ENCODE measurements at places on chromosomes 11 and 22.

- no peak for DNase-seq
Measured at GRCh38 chr11:14687943-14688627, 44.5 kb downstream of the PDE3B start.

- DNase-seq = no peak
Measured at GRCh38 chr11:38153985-38154384, 1555.9 kb upstream of the RAG2 start.

- DNase-seq = no peak
Measured at GRCh38 chr11:13691286-13691899, 22.9 kb downstream of the FAR1 start.

DNA sequence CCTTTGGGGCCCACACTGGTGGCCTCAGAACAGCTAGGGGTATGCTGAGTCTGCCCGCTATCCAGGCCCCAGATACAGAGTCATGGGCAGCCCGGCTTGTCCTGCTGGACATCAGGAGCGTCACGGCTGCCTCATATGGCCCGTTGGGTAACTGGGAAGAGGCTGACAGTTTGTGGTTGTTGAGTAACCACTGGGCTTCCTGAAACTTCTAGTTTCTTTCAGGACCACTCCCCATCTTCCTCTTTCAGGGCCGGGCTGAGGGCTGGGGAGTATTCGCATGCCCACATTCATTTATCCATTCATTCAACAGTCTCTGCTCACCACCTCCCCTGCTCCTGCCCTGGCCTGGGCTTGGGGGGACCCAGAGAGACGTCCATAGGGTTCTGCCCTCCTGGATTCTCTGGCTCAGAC lies 13.4 kb upstream of the P2RY2 start:
- DNase-seq = peak; percentile 9

GRCh38 chr22:22955866-22956535 lies 68.4 kb downstream of the IGLL5 start:
- DNase-seq = peak; percentile 66

DNA sequence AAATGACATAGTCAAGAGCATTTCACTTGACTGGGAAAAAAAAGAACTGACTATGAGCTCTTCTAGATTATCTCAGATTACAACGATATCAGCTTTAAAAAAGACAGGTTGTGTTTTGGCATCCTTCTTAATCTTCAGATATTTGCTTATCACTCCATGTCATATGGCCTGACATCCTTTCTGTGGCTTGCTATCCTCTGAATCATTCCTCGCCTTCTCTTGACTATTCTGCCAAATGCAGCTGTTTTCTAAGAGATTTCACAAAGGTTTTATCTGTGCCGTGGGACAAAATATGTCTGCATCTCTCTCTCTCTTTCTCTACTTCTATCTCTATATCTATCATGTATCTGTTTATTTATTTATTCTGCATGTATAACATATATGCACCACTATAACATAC lies 746.1 kb downstream of the CNTN5 start:
- DNase-seq = no peak

GRCh38 chr11:111336582-111337256 lies 38.4 kb downstream of the POU2AF3 start:
- no peak for DNase-seq

- DNase-seq = no peak
Measured at GRCh38 chr11:100557830-100558611, 129.1 kb upstream of the ARHGAP42 start.

DNA sequence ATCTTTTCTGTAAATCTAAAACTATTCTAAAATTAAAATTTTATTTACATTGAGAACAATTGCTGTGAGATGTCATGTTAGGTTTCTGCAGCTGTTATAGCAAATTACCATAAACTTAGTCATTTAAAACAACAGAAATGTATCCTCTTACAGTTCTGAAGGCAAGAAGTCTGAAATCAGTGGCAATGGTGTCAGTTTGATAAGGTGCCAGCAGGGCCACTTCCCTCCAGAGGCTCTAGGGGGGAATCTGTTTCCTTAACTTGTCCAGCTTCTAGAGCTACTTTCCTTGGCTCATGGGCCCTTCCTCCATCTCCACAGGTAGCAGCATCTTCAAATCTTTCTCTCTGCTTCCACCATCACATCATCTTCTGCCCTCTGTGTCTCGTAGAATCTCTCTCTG lies 23.0 kb downstream of the MOGAT2 start:
- DNase-seq = no peak

DNA sequence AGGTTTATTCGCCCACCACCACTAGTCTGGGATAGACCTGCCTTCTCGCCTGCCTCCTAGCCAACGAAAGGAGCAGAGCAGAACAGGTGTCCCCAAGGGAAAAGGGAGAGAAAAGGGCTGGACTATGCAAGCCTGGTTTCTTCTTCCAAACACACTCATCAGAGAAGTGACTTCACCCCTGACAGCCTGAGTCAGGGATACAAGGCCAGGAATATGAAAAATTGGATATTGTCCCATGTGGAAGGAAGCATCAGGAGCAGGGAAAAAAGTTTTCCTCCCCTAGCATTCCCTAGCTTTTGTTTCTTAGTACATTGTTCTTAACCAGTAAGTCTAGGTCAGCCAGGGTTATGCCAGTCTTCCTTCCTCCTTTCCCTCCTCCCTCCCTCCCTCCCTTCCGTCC lies 56.9 kb upstream of the TNRC6B start:
- no peak for DNase-seq
